ENCODE measurements at places on chromosomes 6 and 20.

GRCh38 chr6:155011809-155012291 is 16.7 kb downstream of the TIAM2 start:
- no peak for DNase-seq
- H3K27ac ChIP-seq = no peak overlapping the region
- H3K36me3 ChIP-seq = no peaks in the 10 kb centered on the region
- H3K27me3 ChIP-seq = no peaks in the 10 kb centered on the region
- no peak overlapping the region for H3K4me3 ChIP-seq

GRCh38 chr6:47734831-47735481 is 36.6 kb downstream of the ADGRF4 start:
- no peak overlapping the region for H3K27ac ChIP-seq
- H3K36me3 ChIP-seq = no peaks in the 10 kb centered on the region
- H3K4me1 ChIP-seq = no peaks in the 10 kb centered on the region
- no peak overlapping the region for H3K4me3 ChIP-seq
- no peak for DNase-seq

- H3K27me3 ChIP-seq = no peaks in the 10 kb centered on the region
- DNase-seq = peak; percentile 90
- H3K4me1 ChIP-seq = peaks cover 27% of the 10 kb centered on the region
- H3K27ac ChIP-seq = no peak overlapping the region
- H3K36me3 ChIP-seq = peaks cover 4% of the 10 kb centered on the region
Measured at GRCh38 chr6:93407186-93407585, 12.2 kb downstream of the EPHA7 start.

DNA sequence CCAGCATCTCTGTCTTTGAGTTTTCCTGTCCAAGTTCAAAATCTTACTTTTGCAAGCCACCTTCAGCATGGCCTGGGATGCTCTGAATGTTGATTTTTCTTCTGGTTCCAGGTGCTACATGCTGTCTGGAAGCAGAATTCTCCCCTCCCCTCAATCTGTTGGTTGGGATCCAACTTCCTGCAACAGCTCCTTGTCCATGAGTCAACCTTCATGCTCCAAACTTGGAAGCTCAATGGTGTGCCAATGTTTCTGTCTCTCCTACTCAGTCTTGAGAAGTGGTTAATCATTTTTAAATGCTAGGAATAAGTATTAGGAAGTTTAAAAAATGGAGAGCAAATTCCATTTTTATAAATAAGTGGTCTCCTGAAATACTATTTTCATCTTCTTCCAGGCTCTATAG is 33.2 kb upstream of the PLEKHG1 start:
- H3K36me3 ChIP-seq = no peaks in the 10 kb centered on the region
- no peaks in the 10 kb centered on the region for H3K27me3 ChIP-seq
- H3K4me1 ChIP-seq = peaks cover 18% of the 10 kb centered on the region
- H3K27ac ChIP-seq = peak overlapping the region; percentile 54
- no peak for DNase-seq

DNA sequence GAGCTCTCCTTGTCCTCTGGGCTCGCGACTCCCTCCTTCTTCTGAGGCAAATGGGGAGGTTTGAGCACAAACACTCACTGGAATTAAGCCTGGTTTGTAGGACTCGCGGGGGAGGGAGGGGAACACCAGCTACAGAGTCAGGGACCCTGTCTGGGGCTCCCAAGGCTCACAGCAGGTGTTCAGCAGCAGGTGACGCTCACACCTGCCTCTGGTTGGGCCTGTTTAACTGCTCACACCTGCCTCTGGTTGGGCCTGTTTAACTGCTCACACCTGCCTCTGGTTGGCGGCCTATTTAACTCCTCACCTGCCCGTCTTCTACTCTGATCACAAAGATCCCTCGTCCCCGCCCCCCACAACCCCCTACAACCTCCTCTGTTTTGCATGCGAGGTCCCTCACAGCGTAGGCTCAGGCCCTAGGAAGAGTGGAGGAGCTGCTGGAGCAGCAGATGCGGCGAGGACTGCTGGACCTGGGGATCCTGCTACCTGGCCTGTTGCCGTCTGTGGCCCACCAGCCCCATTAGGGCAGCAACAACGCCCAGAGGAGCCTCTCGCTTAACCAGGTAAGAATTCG is 181.9 kb downstream of the ERMARD start:
- no peaks in the 10 kb centered on the region for H3K27me3 ChIP-seq
- no peak overlapping the region for H3K27ac ChIP-seq
- no peaks in the 10 kb centered on the region for H3K4me1 ChIP-seq
- no peak overlapping the region for H3K4me3 ChIP-seq

GRCh38 chr6:136783495-136784270 is 8.6 kb downstream of the MAP3K5 start:
- no peaks in the 10 kb centered on the region for H3K27me3 ChIP-seq
- peaks cover 16% of the 10 kb centered on the region for H3K4me1 ChIP-seq
- no peaks in the 10 kb centered on the region for H3K36me3 ChIP-seq
- no peak overlapping the region for H3K4me3 ChIP-seq
- no peak overlapping the region for H3K27ac ChIP-seq
- DNase-seq = no peak

GRCh38 chr6:167130712-167131684 is 8.1 kb downstream of the CCR6 start:
- no peaks in the 10 kb centered on the region for H3K4me1 ChIP-seq
- H3K27me3 ChIP-seq = no peaks in the 10 kb centered on the region
- no peak overlapping the region for H3K4me3 ChIP-seq
- DNase-seq = no peak

GRCh38 chr6:129112591-129112990 is 229.7 kb downstream of the LAMA2 start:
- H3K27ac ChIP-seq = no peak overlapping the region
- peaks cover 19% of the 10 kb centered on the region for H3K4me1 ChIP-seq
- H3K36me3 ChIP-seq = no peaks in the 10 kb centered on the region
- H3K4me3 ChIP-seq = no peak overlapping the region
- H3K27me3 ChIP-seq = no peaks in the 10 kb centered on the region
- DNase-seq = no peak

- peaks cover 19% of the 10 kb centered on the region for H3K4me1 ChIP-seq
- DNase-seq = peak; percentile 35
- H3K27me3 ChIP-seq = no peaks in the 10 kb centered on the region
- no peaks in the 10 kb centered on the region for H3K36me3 ChIP-seq
- H3K4me3 ChIP-seq = no peak overlapping the region
- no peak overlapping the region for H3K27ac ChIP-seq
Measured at GRCh38 chr6:13454286-13455221, 32.8 kb downstream of the GFOD1 start.

GRCh38 chr6:75333676-75334200 is 49.1 kb upstream of the TMEM30A start:
- no peak for DNase-seq
- no peaks in the 10 kb centered on the region for H3K27me3 ChIP-seq
- H3K27ac ChIP-seq = no peak overlapping the region

- H3K4me1 ChIP-seq = no peaks in the 10 kb centered on the region
- H3K27ac ChIP-seq = no peak overlapping the region
- no peaks in the 10 kb centered on the region for H3K36me3 ChIP-seq
- peak; percentile 73 for DNase-seq
- no peak overlapping the region for H3K4me3 ChIP-seq
- no peaks in the 10 kb centered on the region for H3K27me3 ChIP-seq
Measured at GRCh38 chr6:143427109-143427817, 23.2 kb downstream of the ADAT2 start.

DNA sequence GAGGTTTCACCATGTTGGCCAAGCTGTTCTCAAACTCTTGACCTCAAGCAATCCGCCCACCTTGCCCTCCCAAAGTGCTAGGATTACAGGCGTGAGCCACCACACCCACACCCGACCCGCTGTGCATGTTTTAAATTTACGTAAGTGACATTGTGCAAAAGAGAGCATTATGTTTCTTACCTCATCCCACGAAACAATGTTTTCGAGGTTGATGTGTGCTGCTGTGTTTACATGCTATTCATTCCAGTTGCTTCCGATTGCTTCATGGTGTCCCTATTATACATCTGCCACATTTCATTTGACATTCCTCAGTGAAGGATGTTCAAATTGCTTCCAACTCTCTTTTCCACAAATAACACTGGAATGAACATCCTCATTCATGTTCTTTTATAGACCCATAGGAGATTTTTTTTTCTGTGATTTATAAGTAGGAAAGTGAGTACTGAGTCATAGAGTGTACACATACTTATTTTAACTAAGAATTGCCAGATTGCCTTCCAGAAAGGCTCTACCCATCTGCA is 403.9 kb upstream of the JARID2 start:
- H3K27ac ChIP-seq = no peak overlapping the region
- H3K27me3 ChIP-seq = no peaks in the 10 kb centered on the region
- DNase-seq = no peak
- H3K4me1 ChIP-seq = peaks cover 6% of the 10 kb centered on the region
- no peak overlapping the region for H3K4me3 ChIP-seq
- no peaks in the 10 kb centered on the region for H3K36me3 ChIP-seq

- no peak for DNase-seq
- no peaks in the 10 kb centered on the region for H3K4me1 ChIP-seq
- H3K27ac ChIP-seq = no peak overlapping the region
- H3K27me3 ChIP-seq = no peaks in the 10 kb centered on the region
Measured at GRCh38 chr6:167130008-167130677, 7.2 kb downstream of the CCR6 start.

DNA sequence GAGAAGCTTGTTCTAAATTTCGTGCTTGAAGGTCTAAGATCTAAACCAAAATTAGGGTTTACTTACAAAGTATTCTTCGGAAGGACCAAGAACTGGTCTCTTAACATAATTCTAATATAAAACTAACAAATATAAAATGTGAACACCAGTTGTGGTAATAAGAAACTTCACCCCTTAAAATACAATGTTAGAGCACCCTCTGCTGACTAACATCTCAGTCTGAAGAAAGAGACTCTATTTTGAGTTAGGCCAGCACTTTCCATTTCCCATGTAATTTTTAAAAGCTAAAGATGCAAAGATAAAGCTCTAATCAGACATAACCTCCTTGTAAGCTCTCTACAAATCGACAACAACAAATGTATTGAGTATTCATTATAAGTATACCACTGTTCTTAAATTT is 24.6 kb downstream of the ATG5 start:
- DNase-seq = peak; percentile 54
- H3K27me3 ChIP-seq = no peaks in the 10 kb centered on the region
- H3K4me3 ChIP-seq = no peak overlapping the region

DNA sequence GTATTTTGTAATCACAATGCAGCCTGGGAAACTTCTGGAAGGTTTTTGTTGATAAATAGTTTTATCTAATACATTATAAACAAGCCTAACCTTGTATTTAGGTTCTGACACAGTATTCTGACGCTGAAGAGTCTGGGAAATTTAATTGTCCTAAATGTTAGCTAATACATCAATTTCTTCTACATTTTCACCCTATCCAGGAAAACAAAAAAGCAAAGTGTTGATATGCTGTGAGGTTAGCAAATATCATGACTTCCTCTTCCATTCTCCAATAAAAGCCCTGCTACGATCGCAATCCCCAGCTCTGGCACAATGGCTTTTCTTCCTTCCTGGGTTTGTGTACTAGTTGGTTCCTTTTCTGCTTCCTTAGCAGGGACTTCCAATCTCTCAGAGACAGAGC is at the start of gene C6orf58:
Gene C6orf58 (plus strand): TSS at position 301 of the 400 bp plus-strand sequence. CDS start 12 bp downstream, at position 313.
- no peaks in the 10 kb centered on the region for H3K27me3 ChIP-seq
- H3K4me3 ChIP-seq = no peak within 1 kb of the TSS
- DNase-seq = no peak
- no peak within 1 kb of the TSS for H3K27ac ChIP-seq

DNA sequence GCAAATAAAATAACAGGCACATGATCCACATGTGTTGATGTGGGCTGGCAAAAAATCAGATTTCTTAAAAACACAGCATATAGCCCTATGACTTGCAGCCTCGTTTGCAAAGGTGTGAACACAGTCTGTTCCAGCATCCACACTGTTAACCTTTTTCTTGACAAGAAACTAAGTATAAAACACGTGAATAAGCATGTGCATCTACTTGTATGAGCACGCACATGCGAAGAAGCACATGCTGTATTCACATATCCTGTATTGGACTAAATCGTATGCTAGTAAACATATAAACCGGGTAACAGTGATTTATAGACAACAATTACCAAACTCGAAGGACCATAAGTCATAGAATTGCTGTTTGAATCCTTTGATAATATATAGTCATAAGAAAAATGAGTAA is 218.7 kb downstream of the HDGFL1 start:
- DNase-seq = no peak
- no peak overlapping the region for H3K4me3 ChIP-seq
- H3K27ac ChIP-seq = no peak overlapping the region
- no peaks in the 10 kb centered on the region for H3K4me1 ChIP-seq
- H3K27me3 ChIP-seq = no peaks in the 10 kb centered on the region

DNA sequence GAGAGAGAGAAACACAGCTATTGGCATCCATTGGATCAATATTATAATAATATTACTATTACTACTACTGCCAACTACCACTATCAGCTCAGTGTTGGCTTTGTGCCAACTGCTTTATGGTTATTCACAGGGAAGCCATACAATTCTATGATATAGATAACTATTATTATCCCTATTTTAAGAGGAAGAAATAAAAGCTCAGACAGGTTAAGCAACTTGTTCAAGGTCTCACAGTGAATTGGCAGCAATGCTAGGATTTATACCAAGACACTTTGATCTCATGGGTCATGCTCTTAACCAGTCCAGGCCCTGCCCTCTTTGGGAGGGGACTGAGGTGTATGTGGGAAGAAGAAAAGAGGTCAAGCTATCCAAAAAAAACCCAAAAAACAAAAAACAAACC is 82.0 kb upstream of the TRAF3IP2 start:
- peaks cover 9% of the 10 kb centered on the region for H3K4me1 ChIP-seq
- no peak overlapping the region for H3K4me3 ChIP-seq
- H3K27me3 ChIP-seq = no peaks in the 10 kb centered on the region
- no peaks in the 10 kb centered on the region for H3K36me3 ChIP-seq

- H3K4me3 ChIP-seq = peak overlapping the region; percentile 84
- peak overlapping the region; percentile 94 for H3K27ac ChIP-seq
- H3K36me3 ChIP-seq = peaks cover 28% of the 10 kb centered on the region
- DNase-seq = peak; percentile 27
- peaks cover under 1% of the 10 kb centered on the region for H3K27me3 ChIP-seq
- peaks cover 5% of the 10 kb centered on the region for H3K4me1 ChIP-seq
Measured at GRCh38 chr20:21517566-21518277, 3.9 kb upstream of the NKX2-2 start.

Measured in A673 (cell line).